ENCODE measurements at places on chromosomes 12 and 14.
A peak's percentile ranks its signal among the peaks of the same experiment; 100 is the strongest.

DNA sequence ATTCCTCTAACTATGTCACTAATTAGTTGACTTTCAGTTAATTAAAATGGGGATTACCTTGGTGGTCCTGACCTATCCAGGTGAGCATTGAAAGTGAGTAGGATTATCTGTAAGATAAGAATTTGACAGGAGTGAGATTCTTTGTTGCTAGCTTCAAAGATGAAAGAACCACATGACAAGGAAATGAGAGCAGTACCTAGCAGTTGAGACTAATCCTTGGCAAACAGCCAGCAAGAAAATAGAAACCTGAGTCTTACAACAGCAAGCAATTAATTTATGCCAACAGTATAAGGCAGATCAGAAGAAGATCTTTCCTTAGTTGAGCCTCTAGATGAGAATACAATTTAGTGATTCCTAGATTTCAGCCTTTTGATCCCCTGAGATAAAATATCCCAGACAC lies 1058.4 kb downstream of the LRFN5 start:
- no peak for DNase-seq

DNA sequence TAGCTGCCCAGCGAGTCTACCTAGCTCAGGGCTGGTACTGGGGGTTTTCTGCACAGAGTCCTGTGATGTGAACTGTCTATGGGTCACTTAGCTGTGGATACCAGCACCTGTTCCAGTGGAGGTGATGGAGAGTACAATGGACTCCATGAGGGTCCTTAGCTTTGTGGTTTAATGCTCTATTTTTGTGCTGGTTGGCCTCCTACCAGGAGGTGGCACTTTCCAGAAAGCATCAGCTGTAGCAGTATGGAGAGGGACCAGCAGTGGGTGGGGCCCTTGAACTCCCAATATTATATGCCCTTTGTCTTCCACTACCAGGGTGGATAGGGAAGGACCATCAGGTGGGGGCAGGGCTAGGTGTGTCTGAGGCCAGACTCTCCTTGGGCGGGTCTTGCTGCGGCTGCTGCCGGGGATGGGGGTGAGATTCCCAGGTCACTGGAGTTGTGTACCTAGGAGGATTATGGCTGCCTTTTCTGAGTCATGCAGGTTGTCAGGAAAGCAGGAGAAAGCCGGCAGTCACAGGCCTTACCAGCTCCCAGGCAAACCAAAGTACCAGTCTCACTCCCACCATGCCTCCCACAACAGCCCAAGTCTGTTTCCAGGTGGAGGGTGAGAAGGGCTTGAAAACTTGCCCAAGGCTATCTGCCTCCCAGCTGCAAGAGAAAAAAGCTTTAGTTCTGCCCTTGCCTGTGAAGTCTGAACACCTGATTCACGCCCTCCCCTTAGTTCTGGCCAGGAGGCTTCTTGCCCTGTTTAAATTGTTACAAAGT lies 163.0 kb upstream of the NUDT4 start:
- DNase-seq = no peak

GRCh38 chr12:40405419-40405818 lies 180.6 kb downstream of the LRRK2 start:
- no peak for DNase-seq

- no peak for DNase-seq
Measured at GRCh38 chr12:128150961-128151360, 116.0 kb upstream of the TMEM132C start.

DNA sequence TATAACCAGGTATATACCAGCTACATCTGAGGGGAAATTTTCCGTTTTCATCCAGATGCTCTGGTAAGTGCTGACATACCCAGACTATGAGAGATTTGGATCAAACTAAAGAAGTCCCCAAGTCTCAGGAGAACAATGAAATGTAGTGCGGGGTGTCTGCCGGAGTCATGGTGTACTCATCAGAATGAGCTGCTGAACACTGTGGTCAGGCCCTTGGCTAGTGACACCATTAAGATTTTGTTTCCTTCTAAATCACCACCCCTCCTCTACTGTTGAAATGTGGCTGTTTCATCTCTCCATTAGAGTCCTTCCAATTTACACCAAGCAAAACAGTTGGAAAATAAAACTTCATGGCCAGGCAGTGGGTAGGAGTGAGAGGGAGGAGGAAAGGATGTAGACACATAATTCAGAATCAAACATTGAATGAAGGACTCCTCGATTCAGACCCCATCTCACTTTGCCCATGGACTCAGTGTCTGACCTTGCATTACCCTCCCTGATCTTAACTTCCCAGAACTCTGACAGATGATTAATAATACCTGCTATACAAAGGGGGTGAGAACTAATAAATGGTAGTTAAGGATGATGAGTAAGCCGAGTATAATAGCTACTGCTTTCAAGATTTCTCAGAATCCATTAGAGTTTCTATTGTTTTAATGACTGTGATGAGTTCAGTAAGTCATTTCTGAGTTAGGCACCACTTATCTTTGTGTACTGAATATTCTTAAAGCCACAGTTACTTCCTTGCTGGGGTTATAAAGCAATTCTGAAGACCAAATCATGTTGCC lies 127.4 kb downstream of the CRADD start:
- no peak for DNase-seq

DNA sequence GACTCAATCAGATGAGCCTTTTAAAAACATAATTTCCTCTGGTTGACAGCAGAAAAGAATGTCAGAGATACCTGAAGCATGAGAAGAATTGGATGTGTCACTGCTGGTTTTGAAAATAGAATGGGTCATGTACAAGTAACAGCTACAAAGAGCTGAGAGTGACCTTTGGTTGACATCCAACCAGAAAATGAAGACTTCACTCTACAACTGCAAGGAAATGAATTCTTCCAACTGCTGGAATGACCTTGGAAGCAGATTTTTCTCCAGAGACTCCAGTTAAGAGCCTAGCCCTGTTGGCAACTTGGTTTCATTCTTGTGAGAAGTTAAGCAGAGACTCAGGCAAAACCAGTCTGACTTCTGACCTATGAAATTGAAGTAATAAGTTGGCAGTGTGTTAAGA lies 505.9 kb downstream of the SLC16A7 start:
- DNase-seq = no peak

GRCh38 chr12:78447373-78447772 lies 417.2 kb upstream of the SYT1 start:
- no peak for DNase-seq

GRCh38 chr12:5798242-5799015 lies 146.6 kb downstream of the ANO2 start:
- no peak for DNase-seq

DNA sequence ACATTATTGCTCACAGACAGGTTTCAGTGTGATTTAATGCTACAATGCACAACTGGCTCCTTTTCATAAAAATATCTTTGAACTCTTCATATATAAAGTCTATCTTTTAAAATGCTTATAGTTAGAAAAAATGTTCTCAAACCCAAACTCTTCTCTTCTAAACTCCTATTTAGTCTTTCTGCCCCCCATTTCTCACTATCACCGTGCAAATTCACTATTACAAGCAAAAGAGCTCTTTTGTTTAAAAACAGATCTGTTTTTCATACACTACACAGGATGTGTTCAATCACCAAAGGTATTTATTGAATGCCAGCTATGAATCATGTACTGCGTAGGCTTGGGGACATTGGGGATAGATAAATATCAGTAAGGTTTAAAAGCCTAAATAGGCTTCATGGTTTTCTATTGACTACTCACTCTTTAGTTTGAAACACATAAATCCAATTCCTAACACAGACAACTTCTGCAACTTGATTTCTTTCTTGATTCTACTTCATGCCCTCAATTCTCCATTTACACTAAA lies 692.3 kb downstream of the C12orf50 start:
- no peak for DNase-seq

DNA sequence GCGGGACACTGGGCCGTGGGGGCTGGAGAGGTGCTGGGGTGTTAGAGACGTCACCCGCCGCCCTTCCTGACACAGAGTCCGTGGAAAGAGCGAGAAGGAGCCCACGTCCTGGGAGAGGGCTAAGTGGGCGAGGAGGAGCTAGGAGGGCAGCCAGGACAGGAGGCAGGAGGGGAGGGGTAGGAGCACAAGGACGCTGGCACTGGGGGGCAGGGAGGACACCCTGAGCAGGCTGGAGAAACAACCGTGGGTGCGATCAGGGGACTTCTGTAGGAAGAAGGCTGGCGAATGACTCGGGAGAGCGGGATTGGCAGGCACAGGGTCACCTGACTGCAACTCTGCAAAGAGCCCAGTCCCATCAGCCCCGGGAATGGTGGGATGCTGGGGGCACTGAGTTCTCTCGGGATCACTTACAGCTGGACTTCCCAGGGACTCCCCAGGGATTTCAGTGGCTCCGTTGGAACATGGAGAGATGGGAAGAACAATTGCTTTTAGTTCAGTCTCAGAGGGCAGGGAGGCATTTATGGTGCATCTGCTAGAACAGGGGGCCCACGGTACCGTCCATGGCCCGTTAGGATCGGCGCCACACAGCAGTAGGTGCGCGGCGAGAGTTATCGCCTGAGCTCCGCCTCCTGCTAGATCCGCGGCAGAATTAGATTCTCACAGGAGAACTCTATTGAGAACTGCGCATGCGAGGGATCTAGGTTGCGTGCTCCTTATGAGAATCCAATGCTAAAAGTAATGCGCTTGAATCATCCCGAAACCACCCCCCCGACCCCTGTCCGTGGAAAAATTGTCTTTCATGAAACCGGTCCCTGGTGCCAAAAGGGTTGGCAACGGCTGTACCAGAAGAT lies 24.3 kb downstream of the UBR7 start:
- no peak for DNase-seq

DNA sequence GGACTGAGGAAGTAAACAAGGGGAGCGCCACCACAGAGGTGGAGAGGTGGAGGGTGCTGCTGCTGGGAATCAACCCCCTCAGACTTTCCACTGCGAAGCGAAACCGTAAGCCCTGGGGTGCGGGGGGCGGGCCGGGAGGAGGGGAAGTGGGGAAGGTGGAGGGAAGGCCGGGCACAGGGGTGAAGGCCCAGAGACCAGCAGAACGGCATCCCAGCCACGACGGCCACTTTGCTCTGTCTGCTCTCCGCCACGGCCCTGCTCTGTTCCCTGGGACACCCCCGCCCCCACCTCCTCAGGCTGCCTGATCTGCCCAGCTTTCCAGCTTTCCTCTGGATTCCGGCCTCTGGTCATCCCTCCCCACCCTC lies at the start of gene LAG3:
LAG3 (plus strand) TSS at position 190 of the 365 bp plus-strand sequence. CDS start 333 bp downstream, outside the sequence.
- DNase-seq = no peak

DNA sequence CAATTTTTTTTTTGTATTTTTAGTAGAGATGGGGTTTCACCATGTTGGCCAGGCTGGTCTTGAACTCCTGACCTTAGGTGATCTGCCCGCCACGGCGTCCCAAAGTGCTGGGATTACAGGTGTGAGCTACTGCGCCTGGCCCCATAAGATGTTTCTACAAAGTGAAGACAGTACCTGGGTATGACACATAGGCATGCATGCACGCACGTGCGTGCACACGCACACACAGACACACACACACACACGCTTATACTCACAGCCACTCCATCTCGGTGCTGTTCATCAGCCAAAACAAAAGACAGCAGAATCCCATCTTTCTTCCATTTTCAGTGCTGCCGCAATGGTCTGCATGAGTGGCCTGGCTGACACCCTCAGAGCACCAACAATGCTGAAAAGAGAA lies 63.9 kb downstream of the VCPKMT start:
- no peak for DNase-seq

DNA sequence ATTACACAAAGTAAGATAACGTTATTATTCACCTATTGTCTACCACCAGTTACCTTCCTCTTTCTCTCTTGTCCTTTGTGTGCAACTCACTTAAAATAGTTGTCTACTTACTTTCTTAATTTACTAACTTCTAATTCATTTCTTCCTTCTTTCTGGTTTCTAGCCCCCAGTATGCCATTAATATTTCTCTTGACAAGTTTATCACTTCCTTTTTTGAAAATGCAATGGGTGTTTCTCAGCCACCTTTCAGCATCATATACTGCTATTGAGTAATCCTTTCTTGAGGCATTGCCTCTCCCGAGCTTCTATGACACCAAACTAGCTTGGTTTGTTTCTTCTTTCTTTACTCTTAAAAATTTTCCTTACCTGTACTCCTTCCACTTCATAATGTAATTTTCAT lies 633.6 kb downstream of the TMTC2 start:
- no peak for DNase-seq

DNA sequence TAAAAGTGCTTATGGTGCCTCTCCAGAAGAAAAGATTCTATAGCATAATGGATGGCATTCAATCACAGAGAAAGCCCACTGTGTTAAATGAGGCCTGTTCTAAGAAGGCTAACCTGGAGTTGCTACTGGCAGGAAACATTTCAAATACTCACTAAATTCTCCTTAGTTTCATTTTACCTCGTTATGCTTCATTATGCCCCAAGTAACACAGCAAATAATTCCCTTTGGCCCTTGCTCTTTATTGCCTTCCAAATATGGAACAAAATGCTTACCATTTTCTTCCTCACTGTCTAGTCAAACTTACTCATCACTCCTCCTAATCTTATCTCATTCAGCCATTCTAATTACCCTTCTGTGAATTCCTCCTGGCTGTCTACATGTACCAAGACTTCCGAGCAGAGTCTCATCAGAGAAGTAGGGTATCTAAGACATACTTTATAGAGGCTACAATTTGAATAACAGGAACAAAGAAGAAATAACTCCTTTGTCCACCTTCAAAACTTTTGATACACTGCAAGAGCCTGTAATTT lies 292.1 kb upstream of the CLEC14A start:
- no peak for DNase-seq

DNA sequence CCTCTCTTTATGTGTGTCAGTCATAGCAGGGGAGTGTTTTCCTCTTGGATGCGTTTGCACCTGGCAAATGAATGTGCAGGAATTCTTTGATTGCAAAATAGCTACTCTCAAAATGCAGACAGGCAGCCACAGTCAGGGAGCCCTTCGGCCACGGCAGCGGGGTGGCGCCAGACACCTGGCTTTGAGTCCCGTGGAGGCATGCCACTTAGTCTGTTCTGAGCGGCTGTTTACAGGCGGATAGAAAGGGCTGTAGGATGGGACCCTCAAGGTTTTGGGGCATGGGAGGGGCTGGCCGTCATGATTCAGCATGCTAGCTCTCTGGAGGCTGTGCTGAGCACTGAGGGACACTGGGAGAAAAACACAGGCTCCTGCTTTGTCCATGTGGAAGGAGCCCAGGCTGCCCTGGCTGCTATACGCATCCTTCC lies 117.1 kb downstream of the SLC25A47 start:
- DNase-seq = peak; percentile 20

DNA sequence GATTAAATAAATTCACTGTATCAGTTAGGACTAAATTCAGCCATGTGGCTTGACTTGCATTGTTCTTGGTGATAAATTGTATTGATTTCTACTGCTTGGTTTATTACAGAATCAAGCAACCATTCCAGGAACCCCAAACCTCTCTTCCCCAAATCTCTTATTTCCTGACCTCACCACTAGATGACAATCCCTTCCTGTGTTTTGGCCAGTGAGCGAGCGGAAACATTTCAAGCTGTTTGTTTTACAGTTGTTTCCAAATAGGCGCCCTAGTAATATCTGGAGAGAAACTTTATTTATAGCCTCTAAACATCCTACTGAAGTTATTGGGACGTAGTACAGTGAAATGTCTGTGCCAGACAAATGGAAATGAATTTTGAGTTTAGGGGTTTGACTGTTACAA lies 161.1 kb downstream of the SNAPC1 start:
- no peak for DNase-seq

Data from RPMI8226 (cell line).